ENCODE measurements at places on chromosomes 6 and 20.

- DNase-seq, result no peak
Measured at GRCh38 chr20:58137236-58137635, 91.2 kb downstream of the ANKRD60 start.

GRCh38 chr6:136607932-136608772 lies 57.9 kb upstream of the MAP7 start:
- peak; percentile 86 for DNase-seq

- DNase-seq, result no peak
Measured at GRCh38 chr6:71486461-71486860, 197.8 kb downstream of the OGFRL1 start.

DNA sequence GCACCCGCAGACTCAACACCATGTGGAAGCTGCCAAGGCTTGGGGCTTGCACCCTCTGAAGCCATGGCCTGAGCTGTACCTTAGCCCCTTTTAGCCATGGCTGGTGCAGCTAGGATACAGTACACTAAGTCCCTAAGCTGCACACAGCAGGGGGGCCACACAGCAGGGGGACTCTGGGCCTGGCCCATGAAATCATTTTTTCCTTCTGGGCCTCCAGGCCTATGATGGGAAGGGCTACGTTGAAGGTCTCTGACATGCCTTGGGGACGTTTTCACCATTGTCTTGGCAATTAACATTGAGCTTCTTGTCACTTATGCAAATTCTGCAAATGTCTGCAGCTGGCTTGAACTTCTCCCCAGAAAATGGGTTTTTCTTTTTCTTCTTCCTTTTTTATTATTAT lies 103.3 kb downstream of the SLC16A10 start:
- DNase-seq, result no peak

DNA sequence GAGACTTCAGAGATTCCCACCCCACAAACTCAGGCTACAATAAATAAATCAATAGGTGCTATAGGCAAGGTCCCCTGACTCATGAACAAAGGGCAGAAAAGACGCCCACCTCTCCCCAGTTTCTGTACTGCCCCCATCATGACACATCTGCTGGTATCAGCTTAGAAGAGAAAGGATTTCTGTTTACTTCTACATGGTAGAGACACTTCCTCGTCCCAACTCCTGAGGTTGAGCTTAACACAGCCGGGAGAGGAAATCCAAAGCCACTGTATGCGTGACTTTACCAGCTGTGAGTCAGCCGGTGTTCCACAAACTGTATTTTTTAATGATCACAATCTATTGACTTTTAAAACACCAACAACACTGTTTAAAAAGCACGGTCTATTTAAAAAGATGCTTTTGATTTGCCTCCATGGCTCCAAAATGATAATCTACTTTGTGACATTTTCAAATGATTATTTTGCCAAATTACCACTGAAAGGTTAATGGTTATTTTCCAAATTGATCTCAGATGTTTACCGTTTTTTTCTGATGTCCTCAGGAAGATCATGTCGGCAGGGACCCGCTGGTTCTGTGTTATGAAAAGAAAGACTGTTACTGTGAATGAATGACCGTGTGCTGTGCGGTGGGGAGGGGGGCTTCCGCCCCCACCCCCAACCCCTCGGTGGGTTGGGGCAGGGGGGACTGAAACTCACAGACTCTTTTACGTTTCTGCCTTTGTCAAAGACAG lies 72.5 kb downstream of the ATP9A start:
- DNase-seq, result peak; percentile 21

- no peak for DNase-seq
Measured at GRCh38 chr20:10074513-10074912, 39.7 kb downstream of the ANKEF1 start.

- no peak for DNase-seq
Measured at GRCh38 chr6:37480951-37481534, 18.6 kb downstream of the CCDC167 start.

DNA sequence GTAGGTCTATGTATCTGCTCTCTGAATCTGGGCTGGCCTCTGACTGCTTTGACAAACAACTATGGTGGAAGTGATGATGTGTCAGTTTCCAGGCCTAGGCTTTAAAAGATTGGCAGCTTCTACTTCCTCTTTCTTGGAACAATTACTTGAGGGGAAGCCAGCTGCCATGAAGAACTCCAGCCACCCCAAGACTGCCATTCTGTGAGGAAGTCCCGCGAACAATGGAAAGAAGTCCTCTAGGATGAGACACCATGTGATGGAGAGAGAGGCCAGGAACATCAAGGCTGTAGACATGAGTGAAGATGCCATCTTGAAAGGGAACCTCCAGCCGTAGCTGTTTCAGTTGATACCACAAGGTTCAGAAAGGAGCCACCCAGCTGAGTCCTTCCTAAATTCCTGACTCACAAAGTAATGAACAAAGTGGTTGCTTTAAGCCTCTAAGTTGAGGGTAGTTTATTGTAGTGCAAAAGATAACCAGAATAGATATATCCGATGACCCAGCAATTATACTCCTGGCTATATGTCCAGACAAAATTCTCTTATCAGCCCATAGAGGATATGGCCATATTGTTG lies 15.3 kb upstream of the TCF15 start:
- DNase-seq, result no peak

- DNase-seq, result no peak
Measured at GRCh38 chr20:36794116-36794474, 20.5 kb upstream of the DSN1 start.

DNA sequence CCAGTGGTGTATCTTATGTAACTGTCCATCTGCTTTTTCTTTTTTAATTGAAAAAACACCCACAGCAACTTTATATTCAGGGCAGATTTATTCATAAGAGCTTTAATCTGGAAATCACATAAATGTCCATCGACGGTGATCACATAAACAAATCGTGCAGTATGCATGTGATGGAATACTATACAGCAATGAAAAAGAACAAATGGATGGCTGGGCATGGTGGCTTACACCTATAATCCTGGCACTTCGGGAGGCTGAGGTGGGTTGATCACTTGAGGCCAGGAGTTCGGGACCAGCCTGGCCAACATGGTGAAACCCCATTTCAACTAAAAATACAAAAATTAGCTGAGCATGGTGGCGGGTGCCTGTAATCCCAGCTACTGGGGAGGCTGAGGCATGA lies 39.1 kb downstream of the VSTM2L start:
- DNase-seq, result no peak

DNA sequence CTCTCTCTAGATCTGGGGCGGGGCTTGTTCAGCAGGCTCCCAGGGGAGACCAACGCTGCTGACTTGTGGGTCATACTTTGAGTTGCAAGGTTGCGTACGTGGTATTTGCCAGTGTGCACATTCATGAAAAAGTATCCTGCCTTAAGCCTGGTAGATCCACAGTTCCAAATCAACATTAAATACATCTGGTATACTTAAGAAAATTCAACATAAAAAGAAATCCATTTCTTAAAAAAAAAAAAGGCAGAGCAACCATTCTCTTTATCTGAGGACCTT lies 81.4 kb downstream of the SLC22A3 start:
- DNase-seq, result no peak

DNA sequence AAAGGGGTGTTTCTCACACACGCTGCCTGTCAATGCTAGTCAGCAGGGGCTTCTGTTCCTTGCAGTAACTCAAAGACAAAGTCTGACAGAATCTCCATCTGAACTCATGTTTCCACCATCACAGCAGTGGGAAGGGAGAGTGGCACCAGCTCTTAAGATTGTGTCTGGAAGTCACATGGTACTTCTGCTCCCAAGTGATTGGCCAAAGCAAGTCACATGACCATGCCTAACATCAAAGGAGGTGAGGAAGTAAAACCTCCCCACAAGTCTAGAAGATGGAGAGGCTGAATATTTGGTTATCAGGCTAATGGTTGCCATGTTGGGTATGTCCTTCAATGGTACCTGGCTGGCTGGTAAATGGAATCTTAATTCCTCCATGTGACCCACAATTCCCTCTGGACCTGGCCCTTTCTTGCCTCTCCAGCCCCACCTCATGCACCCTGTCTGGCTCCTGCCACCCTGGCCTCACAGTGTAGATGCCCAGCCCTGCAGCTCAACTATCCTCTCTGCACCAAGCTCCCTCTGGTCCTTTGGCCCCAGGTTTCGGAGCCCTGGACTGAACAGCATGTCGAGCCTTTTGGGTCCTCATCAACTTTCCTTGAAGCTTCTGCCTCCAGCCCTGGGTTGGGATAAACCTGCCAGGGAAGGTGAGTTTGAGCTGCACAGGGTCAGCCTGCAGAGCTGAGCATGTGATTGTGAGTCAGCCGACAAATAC lies 51.0 kb upstream of the PMEPA1 start:
- DNase-seq, result no peak

DNA sequence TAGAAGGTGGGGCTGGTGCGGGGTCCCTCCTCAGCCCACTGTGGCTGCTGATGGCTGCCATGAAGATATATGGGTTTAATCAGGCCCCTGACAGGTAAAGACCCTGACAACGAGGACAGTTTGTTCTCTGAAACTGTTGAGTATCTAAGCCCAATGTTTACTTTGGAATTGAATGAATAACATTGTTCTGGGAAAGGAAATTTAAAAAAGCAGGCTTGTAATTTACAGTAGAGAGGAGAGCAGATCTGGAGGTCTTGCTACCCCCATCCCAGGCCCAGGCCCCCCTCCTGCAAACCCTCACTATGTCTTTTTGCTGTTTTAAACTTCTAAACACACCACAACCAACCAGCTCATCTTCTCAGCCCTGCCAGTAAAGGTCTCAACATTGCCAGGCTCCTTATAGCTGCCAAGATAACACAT lies 171.3 kb downstream of the CDC5L start:
- no peak for DNase-seq

DNA sequence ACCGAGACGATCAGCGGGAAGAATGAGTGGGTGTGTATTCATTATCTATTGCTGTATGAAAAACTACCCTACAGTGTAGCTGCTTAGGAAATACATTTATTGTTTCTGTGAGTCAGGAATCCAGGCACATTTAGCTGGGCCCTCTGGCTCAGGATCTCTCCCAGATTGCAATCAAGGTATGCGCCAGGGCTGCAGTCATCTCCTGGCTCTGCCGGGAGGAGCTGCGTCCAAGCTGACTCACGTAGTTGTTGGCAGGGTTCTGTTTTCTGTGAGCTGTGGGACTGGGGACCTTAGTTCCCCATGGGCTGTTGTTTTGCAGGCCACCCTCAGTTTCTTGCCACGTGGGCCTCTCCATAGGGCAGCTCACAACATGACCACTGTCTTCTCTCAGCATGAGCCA lies 68.2 kb upstream of the FUCA2 start:
- DNase-seq, result no peak

- no peak for DNase-seq
Measured at GRCh38 chr6:107047807-107048206, 19.8 kb downstream of the MTRES1 start.

DNA sequence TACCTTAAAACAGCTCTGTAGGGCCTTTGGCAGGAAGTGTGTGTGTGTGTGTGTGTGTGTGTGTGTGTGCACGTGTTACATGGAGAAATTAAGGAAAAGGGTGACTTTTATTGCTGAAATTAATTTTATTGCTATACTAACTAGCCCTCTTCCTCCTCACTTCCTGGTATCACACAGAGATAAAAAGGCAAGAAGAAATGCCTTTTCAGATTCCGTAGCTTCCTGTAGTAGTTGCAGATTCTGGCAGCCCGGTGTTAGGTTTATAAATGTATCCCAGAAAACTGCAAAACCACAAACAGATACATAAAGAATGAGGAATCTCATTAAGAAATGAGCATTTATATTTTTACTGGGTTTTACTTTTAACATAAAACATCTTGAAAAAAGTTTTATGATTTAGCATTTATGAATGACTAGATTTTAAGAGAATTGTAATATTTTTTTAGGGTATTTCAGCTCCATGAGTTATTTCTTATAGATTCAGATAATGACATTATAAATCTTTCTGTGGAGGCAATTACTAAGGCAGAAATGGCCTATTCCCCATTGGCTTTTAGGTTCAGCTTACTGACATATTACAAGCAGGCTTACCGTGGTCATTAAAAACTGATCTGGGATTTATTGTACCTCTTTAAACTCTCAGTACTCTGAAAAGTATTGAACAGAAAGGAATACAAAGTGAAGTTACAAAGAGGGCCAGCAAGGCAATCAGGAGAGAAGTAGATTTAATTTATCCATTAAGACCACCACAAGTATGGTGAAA lies 249.1 kb upstream of the TSHZ2 start:
- no peak for DNase-seq

DNA sequence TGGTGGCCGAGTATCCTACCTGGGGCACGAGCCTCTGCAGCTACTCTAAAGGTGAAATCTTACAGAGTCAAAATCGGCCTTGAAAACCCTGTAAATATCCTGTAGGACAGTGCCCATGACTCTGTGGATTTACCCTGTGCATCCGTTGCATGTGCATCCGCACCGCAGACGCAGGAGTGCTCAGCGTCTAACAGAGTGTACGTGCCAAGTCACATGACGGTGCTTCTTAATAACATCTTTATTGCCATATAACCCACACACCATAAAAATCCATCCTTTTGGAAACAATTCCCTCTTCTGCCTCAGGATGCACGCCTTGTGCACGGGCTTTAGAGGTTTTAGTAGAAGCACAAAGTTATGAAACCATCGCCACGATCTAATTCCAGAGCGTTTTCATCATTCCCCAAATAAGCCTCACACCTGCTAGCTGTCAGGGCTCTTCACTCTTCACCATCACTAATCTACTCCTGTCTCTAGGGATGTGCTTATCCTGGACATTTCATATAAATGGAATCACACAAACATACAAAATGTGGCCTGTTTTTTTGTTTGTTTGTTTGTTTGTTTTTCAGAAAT lies 384.5 kb upstream of the SULF2 start:
- DNase-seq, result no peak

DNA sequence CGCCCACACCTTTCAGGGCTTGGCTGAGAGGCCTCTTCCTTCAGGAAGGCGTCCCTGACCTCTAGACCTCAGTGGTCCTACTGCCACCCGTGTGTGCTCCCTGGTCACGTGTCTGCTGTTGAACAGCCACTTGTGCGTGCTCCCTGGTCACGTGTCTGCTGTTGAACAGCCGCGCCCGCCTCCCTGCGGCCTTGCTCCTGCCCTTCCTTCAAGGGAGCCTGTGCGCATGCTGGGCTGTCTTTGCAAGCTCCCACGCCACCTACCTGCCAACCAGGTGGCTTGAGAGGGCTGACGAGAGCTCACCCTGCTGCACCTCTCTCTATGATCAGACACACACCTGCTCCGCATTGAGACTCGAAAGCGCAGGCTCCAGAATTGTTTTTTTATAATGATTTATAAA lies 179.3 kb downstream of the BMP7 start:
- no peak for DNase-seq

DNA sequence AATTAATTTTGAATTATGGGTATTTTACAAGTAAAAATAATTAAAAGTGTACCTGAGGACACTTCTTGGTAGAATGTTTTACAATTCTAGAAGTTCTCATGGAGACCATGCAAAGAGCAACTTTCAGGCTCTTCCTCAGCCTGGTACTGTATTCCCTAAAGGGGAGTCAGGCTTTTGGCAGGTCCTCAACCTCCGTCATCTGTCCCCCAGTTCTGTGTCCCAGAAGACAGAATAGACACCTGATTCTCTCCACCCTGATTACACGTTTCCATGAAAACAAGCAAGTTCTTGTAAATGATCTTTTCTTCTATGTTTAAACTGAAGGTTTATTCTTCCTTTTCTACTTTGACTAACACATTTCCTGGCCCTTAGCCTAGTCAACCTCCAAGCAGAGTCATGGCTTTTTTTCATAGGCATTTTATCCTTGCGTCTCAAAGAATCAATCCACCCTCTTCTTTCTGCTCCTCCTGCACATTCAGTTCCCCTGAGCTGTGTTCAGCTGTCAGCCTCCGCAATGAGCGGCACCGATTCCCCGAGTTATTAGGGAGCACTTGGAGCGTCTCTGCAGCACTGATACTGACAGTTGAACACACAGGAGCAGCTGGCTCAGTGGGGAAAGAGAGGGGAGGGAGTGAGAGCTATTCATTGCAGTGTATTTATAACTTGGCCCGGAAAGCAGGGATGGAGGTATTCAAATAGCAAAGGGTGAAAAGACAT lies 1082.4 kb upstream of the MAP3K7 start:
- DNase-seq, result no peak

All from stimulated activated CD4-positive, alpha-beta T cell treated with anti-CD3 and anti-CD28 coated beads, Interleukin-2, amount 100 ng/mL, for 24 hours (primary cell).